ENCODE measurements at places on chromosomes 1 and 21.

- no peak for DNase-seq
These were observed 19.9 kb downstream of the FAM89A start for GRCh38 chr1:231020139-231020601.

GRCh38 chr1:26408604-26409003 is 2.0 kb upstream of the LIN28A start:
- peak; percentile 81 for DNase-seq

- DNase-seq, result peak; percentile 93
These were observed 37.1 kb downstream of the ARHGEF16 start for GRCh38 chr1:3491291-3492246.

- no peak for DNase-seq
These were observed 1232.0 kb downstream of the KCNT2 start for GRCh38 chr1:195376190-195376589.

GRCh38 chr1:166129006-166129405 is 37.8 kb downstream of the FAM78B start:
- no peak for DNase-seq

DNA sequence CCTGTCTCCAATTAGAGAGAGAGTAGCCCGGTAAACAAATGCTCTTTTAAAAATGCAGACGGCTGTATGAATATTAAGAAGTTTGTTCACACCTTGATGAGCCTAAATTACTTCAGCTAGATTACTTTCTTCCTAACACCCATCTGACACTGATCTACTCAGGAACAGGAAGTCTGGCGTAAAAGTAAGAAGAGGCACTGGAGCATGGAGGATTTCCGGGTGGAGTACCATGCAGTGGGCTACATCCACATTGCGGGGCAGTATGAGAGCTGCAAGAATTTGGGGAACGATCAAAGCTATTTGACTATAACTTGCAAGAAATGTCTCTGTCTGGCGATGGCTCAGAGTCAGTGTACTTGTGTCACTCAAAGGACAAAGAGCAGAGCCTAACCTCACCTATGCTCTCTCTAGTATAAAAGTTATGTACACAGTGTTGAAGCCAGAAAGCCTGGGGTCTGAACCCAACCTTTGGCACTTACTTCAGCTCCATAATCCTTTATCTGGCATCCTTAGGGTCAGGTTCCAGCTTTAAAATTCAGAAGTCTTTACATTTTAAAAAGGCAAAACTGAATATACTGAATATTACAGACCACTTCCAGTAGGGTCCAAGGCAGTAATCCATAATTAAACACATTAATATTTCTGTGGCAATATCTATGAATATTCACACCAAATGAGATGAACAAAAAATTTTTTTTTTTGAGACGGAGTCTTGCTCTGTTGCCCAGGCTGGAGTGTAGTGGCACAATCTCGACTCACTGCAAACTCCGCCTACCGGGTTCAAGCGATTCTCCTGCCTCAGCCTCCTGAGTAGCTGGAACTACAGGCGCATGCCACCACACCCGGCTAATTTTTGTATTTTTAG is 7.9 kb upstream of the GNPAT start:
- no peak for DNase-seq

DNA sequence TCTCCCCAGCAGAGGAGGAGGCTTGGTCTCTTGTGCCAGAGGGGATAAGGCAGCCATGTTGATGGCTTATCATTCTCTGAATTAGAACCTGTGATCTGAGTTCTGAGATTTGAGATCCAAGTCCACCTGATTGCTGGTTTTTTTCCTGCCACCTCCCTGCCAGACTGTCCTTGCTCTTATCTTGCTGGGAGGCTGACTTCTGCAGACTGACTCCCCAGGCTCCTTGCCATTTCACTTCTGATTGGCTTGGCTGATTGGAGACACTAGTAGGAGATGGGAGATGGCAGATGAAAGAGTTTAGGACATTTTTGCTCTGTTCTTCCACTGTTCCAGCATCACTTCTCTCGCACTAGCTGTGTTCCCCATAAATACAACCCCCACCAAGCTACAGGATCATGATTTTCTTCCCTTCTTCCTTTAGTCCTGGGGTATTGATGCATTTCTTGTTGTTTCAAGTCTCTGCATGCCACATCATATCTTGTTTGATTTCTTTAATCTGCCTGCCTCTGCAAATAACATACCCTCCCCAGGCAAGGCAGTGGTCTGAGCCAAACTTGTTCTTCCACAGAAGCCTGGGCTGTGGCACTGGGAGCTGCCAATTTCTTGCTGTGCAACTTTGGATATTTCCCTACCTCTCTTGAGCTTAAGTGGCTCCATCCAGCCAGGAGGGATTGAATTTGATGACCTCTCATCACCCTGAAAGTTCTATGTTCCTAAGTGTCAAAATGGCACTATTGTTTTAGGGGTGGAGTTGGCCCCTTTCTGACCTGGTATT is 963 bp upstream of the CYP4B1 start:
- DNase-seq, result no peak

- no peak for DNase-seq
These were observed 5.2 kb upstream of the FTCD start for GRCh38 chr21:46160657-46160906.

DNA sequence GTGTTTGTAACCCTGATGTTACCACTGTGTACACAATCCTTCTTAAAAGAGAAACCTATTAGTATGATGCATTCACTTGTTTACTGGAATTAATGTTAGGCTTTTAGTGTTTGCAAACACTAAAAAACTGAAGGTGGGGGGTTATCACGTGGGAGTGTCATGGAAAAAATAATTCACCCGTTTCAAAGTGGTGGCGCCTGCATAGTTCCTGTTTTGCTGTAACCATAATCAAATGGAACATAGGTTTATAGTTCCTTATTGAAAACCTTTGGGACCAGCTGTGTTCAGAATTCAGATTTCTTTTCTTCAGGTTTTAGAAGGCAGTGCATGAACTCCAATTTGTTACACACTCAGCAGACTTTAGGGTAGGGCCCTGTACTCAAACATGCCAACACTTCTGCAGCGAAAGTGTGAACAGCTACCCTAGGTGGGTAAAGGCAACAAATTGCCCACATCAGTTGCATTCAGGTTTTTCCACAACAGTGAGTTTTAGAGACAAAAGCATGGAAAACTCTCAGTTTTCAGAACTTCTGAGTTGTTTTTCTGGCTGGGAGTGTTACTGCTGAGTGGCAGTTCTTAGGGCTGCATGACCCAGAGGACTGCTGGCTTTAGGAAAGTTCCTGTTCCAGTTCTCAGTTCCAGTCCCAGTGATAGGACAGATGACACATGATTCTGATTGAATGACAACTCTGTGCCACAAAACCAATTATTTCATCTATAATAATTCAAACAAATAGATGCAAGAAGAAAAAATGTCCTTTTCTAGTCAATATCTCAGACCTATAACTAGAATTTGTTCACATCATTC is 29.1 kb upstream of the IVNS1ABP start:
- DNase-seq, result no peak

DNA sequence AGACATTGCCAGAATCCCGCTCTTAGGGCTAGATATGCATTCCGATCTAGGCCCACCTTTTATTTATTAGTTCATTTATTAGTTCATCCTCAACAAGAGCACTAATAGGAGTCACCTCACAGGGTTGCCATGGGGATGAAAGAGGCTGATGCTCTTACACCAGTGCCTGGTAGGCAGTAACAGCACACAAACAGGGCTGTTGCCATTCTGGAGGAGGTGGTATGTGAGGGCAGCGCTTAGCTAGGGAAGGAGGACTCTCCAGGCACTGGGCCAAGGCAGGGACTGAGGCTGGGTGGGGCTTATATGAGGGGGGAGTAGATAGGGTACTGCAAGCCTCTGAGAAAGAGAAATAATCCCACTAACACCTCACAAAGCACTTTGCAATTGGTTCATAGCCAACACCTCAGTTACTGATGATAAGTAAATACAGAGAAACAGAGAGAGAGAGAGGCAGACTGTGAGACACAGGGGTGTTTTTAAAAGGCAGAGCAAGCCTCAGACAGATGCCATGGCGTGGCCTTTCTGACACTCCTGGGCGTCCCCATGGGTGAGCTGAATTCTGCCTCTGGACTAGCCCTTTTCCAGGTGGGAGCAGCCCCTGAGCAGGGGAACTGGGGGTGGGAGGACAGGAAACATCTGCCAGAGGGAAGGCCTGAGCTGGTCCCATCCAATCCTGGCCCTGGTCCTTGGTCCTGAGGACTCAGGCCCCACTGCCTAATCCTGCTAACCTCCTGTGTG is 5.9 kb downstream of the FCGR2A start:
- DNase-seq, result no peak

GRCh38 chr1:232012773-232013386 is 386.3 kb downstream of the DISC1 start:
- no peak for DNase-seq

DNA sequence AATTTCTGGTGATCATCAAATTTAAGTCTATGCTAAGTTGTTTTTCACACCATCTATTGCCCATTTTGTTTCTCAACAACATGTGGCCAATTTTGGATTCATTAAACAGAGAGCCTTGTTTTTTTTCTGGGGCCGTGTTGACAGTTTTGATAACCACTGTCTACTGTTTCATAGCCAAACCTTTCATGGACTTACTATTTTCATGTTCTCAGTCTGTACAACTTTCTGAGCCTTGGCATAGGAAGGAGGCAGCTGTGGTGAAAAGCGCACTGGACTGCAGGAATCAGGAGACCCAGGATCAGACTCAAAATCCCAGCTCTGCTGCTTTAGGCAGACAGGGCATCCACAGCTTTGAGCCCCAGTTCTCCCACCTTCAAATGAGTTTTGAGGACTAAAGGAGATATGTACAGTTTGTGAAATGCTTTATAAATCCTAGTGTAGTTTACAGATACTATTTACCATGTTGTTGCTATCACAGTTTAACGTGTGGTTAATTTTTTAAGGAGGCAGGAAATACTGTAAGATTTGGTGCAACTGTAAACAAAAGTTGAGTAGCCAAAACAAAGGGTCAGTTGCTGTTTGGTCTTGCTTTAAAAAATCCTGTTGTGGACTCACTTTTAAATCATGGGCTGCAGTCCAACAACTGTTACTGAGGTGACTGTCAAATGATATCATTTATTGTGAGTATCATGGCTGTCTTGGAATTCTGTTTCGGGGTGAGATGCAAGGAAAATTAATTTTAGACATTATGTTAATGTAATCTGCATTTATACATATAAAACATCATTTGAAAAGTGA is 2.9 kb downstream of the MACO1 start:
- DNase-seq, result no peak

- no peak for DNase-seq
These were observed 5.0 kb downstream of the HPDL start for GRCh38 chr1:45331436-45332345.

- no peak for DNase-seq
These were observed 90.7 kb upstream of the ETS2 start for GRCh38 chr21:38714999-38715398.

- no peak for DNase-seq
These were observed 32.2 kb downstream of the ETS2 start for GRCh38 chr21:38837806-38838461.

DNA sequence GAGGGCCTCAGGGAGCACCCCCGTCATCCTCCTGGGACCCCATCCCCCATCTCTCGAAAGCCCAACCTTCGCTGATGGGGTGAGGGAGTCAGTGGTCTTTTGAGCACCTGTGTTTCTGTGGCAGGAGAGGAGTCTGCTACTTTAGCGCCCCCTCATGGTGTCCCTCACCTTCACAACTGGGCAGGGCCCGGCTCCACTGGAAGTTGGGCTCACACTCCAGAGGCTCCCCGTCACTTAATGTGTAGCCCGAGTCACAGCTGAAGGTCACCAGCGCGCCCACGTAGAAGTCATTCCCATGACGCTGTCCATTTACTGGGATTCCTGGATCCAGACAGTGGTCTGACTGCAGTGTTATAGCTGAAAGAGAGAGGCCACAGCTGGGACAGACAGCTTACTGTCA is 139.5 kb upstream of the HMGB4 start:
- DNase-seq, result no peak

GRCh38 chr1:20343149-20343937 is 52.7 kb downstream of the VWA5B1 start:
- DNase-seq, result peak; percentile 70

GRCh38 chr1:17957588-17958267 is 149.9 kb upstream of the IGSF21 start:
- DNase-seq, result no peak

DNA sequence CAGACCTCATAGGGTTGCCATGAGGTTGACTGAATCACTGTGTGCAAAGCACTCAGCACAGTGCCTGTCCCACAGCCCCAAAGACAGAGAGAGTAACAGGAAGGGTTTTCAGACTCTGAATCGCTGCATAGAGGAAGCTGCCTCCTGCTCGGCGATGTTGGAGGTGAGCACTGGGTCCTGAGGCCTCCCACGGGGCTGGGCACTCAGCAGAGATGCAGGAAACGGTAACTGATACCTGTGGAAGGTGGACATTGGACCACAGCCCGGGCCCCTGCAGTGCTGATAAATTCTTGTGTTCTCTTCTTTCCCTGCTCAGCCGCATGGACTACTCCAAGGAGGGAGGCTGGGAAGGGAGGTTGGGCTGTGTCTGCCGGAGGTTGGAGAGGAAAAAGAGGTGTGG is 389.7 kb downstream of the PTPRU start:
- DNase-seq, result no peak

GRCh38 chr1:82785268-82785790 is 984.6 kb downstream of the ADGRL2 start:
- DNase-seq, result no peak

GRCh38 chr1:247465796-247466195 is 7.9 kb upstream of the OR2B11 start:
- DNase-seq, result no peak

DNA sequence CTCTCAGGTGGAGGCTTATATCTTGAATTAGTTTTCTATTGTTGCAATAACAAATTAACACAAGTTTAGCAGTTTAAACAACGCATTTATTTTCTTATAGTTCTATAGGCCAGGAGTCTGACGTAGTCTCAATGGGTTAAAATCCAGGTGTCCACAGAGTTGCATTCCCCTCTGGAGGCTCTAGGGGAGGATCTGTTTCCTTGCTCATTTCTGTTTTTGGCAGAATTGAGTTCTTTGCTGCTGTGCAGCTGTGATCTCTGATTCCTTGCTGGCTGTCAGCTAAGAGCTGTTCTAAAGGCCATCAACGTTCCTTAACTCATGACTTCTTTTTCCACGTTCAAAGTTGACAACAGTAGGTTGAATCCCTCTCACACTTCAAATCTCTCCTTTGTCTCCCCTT is 31.8 kb downstream of the S100A10 start:
- DNase-seq, result no peak

- DNase-seq, result no peak
These were observed 13.8 kb upstream of the MPZL1 start for GRCh38 chr1:167707942-167708341.

DNA sequence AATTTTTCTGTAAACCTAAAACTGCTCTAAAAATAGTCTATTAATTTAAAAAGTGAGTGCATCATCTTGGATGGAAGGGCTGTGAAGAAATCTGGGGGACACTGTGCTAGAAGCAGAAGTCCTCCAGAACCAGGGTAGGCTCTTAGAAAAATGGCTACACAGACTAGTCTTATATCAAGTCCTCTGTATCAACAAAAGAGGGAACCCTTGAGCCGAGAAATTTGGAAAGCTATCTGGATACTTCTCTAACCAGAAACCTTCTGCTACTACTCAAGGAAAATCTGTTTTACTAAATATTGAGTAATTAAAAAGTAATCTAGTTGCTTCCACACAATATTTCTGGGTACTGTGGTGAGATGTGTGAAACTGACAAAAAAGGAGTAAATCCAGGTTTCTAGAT is 92.1 kb downstream of the WDR3 start:
- no peak for DNase-seq

- no peak for DNase-seq
These were observed 1.5 kb downstream of the SIM2 start for GRCh38 chr21:36700295-36700970.
